ENCODE measurements at places on chromosomes 4 and X. TPM values are rescaled to one million over a fixed set of nuclear protein-coding genes. Genes with fewer than 3 reads are reported as not detected.

AMBN gene
- total RNA-seq = not detected

FGF5 gene
- total RNA-seq = 0.10 TPM

ATP2B3 gene
- not detected for total RNA-seq

EGF gene
- not detected for total RNA-seq

ATG4A gene
- 6.1 TPM for total RNA-seq

UCHL1 gene
- total RNA-seq = 282 TPM

NALF2 gene
- total RNA-seq = not detected

LRP2BP gene
- total RNA-seq = 0.37 TPM

KLF8 gene
- total RNA-seq = 2.4 TPM

RBM47 gene
- total RNA-seq = 1.6 TPM

SHROOM4 gene
- 3.2 TPM for total RNA-seq

TLR7 gene
- not detected for total RNA-seq

SOX3 gene
- total RNA-seq = not detected

RNF175 gene
- not detected for total RNA-seq

C4orf50 gene
- not detected for total RNA-seq

TRIM75 gene
- not detected for total RNA-seq

Data from cardiac ventricle fibroblast (primary cell).